ENCODE measurements at places on chromosomes 11 and 22.
A peak's percentile ranks its signal among the peaks of the same experiment; 100 is the strongest.

DNA sequence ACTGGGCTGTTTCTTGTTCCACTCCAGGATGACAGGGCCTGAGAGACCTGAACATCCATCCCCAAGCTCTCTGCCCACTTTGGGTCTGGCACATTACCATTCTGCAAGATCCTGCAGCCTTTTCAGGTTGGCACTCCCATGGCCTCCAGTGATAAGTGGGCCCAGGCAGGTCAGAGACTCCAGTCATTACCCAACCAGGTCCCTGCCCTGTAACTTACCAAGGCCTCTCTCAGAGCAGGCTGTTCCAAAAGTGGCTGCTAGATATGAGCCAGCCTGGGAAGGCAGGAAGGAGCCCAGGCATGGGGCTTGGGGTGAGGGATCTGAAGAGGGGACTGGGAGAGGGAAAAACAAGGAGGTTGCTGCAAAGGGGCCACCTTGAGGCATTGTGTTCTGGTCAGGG, 35.9 kb downstream of the KCNQ1OT1 start:
- DNase-seq: no peak

GRCh38 chr11:59243633-59244032, 30.9 kb upstream of the MPEG1 start:
- no peak for DNase-seq

GRCh38 chr22:19545935-19546207, 21.7 kb upstream of the CLDN5 start:
- DNase-seq: no peak

DNA sequence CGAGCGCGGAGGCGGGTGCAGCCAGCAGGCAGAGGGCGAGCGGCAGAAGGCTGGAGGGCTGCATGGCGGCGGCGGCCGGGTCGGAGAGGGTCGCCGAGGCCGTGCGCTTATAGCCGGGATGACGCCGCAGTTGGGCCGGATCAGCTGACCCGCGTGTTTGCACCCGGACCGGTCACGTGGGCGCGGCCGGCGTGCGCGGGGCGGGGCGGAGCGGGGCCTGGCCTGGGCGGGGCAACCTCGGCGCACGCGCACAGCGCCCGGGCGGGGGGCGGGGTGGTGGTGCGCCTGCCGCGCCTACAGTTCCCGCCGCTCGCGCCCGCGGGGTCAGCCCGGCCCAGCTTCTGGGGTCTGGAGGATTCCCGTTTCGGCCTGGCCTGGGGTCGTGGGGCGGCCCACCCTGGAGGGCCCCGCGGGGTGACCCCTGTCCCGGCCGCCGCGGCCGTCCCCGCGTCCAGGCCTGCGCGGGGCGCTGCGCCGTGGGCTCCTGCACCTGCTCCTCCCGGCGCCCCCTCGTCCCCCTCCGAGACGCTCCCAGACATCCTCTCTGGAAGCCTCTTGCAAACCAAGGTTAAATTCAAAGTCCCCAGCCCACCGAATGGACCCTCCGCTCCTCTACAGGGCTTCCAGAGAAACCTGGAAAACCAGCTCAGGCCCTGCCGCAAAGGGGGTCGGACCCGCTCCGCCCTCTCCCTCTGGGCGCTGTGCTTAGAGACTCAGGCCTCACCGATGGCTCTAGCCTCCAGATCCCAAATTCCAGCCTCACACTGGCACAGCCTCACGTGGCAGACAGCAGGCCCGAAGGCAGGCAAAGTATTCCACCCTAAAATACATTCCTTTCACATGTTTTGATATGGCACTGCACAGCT, at the start of gene CTSD:
Gene CTSD (minus strand): TSS at position 132 of the 866 bp plus-strand sequence. CDS start 68 bp downstream, at position 64.
- peak; percentile 35 for DNase-seq

DNA sequence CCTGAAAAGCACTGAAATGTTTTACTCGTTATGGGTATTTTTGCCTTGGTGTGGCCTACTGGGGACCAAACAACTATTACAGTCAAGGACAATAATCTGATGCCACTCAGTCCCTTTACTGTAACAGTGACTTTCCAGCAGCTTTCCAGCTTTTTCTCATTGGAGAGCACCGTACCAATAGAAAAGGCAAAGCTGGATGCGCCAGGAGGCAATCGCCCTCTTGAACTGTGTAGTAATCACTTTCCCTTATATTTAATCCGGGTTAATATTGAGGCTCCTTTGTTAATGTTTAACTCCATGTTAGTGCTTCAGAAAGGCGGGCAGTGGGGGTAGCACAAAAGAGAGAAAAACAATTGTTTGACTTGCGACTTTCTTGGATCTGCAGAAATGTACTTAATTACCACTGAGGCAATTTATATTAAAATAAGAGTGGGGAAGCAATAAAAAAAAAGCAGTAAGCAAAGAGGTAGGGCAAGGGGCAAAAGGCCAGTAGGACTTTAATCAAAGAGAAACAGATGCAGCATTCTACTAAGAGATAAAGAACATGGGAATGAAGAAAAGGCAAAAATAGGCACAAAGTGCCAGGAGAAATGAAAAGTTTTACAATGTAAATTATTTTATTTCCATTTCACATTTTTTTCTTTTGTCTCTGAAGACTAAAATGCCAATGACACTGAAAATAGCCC, 81.6 kb downstream of the LRRC4C start:
- no peak for DNase-seq

DNA sequence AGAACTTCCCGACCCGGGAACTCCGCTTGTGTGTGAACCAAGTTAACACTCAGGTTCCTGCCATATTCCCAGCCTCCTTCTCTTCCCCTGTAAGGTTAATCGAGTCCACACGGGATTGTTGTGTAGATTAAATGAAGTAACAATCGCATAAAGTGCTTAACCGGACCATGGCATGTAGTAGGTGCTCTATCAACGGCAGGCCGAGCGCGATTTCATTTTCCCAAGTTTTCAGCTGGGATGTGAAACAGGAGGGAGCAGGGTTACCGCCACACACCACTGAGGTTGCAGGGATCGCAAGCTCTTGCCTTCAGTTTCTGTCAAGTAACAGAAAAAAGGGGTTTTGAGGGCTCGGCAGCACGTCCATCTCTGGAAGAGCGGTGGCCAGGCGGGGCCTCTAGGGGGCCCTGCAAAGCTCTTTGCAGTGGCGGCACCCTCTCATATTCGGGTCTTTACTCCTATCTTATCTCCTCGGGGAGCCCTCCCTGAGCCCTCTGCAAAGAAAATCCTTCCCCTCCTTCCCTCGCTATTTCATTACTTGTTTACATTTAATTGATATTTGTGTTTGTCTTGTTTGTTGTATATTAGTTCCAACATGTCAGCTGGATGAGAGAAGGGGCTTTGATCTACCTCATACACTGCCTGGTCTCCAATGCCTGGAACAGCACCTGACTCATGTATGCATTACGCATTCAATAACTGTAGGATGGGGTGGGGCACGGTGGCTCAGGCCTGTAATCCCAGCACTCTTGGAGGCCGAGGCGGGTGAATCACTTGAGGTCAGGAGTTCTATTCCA, 816 bp upstream of the PLEKHA7 start:
- no peak for DNase-seq

GRCh38 chr11:123301013-123301591, 106.1 kb upstream of the CLMP start:
- peak; percentile 17 for DNase-seq

- no peak for DNase-seq
Observed at GRCh38 chr11:132119573-132119972, 749.2 kb downstream of the NTM start.

- DNase-seq: no peak
Observed at GRCh38 chr22:44497218-44497904, 672 bp downstream of the RTL6 start.

- no peak for DNase-seq
Observed at GRCh38 chr22:49957826-49958365, 2.7 kb upstream of the PIM3 start.

DNA sequence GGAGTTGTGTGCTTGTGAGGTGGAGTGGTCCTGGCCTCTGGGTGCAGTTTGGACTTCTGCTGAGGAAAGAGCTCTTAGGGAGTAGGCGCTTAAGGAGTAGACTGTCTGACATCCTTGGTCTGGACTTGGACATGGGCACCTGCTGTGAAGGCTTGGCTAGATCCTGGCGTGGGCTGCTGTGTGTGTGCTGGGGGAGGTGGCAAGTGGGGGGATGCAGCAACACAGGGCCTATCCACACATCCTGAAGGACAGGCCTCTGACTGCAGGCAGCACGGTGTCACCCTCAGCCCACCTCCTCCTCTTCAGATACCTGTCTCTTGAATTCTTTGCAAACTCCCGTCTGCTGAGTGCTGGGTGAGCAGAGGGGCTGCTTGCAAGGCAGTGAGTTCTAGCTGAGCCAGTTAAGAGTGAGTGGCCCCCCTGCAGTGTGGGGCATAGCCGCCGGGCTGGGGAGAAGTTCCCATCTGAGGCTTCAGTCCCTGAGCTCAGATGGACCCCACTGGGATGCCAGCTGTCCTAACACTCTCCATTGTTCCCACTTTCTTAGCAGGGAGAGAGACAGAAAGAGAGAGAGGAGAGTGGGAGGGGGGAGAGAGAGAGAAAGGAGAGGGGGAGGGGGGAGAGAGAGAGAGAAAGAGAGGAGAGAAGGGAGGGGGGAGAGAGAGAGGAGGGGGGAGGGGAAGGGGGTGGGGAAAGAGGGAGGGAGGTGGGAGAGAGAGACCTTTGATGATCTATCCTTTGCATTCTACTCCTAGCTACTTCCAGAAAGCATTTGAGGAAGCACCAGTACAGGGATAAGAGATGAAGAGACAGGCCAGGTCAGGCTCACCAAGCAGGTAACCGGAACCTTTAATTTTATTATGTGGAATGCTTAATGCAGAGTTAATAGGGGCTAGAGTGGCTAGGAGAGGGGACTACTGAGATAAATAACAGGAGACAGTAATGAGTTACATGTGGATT, 12.6 kb downstream of the SOX10 start:
- no peak for DNase-seq

DNA sequence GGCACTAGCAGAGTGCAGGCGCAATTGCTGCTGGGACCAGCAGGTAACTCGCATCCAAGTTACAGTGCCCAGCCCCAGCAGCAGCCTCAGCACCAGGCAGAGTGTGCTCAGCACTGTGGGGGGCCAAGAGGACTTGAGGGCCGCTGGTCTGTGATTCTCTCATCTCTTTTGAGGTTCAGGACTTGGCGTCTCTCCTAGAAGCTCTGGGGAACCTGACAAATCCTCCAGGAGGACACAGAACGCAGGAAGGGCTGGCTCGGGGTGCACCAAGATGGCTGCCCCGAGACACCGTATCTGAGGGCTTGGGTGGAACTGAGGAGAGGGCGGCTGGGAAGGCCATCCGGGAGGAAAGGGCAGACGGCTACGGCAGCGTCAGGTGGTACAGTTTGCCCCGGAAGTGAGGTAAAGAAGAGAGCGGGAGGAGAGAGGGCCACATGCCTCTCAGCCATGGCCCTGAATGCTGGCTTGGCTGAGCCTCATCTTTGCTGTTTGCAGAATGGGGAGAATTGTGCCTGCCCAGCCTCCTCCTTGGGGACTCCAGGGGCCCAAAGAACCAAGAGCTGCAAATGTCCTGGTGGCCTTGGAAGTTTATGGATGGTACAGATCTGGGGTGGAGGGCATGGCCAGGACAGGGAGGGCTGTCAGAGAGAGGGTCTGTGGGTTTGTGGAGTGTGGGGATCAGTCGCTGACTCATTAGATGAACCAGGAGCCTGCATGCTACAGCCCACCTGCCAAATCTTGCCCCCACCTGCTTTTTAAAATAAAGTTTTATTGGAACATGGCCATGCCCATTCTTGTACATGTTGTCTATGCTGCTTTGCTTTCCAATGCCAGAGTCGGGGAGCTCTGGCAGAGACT, 78.0 kb downstream of the MYEOV start:
- DNase-seq: no peak
